ENCODE measurements at places on chromosomes 5 and 9.

DNA sequence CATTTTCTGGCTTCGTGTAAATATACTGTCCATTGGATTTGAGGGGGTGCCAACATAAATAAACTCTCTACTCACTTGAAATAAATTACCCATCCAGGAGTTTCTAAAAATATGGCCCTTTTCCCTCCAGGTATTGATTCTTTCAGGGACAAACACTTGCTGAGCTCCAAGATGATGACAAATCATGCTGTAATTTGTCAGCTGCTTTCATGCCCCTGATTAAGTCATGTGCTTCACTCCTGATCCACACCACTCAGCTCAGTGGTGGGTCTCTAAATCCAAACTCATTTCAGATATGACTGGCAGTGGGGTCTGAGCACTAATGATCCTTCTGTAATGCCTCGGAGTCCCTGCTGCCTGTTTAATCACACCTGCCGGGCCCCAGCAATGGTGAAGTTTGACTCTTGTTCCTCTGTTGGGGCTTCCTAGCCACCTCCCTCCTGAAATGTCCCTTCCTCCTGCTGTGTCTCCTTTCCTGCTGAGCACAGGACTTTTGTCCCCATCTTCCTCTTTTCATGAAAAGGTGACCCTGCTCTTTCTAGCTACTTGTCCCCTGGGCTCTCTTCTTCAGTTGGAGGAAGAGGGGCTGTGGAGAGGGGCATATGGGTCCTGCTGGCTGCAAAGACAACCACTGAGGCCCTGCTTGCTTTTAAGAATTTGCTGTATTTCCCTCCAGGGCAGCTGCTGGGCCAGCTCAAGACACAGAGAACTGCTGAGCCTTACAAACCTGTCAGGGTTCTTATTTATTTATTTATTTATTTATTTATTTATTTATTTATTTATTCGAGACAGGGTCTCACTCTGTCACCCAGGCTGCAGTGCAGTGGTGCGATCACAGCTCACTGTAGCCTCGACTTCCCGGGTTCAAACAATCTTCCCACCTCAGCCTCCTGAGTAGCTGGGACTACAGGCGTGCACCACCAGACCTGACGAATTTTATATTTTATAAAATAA, 200.0 kb downstream of the ATP10B start:
- no peak overlapping the region for H3K27ac ChIP-seq
- H3K36me3 ChIP-seq: no peaks in the 10 kb centered on the region

GRCh38 chr9:122797316-122798063, 2.4 kb upstream of the OR1K1 start:
- no peaks in the 10 kb centered on the region for H3K27me3 ChIP-seq
- DNase-seq: no peak
- H3K4me3 ChIP-seq: no peak overlapping the region
- H3K4me1 ChIP-seq: no peaks in the 10 kb centered on the region
- H3K27ac ChIP-seq: no peak overlapping the region

- no peaks in the 10 kb centered on the region for H3K36me3 ChIP-seq
- H3K4me3 ChIP-seq: no peak overlapping the region
- no peaks in the 10 kb centered on the region for H3K27me3 ChIP-seq
- no peak overlapping the region for H3K27ac ChIP-seq
- no peak for DNase-seq
These were observed 16.1 kb upstream of the ZNF462 start for GRCh38 chr9:106846857-106847256.

DNA sequence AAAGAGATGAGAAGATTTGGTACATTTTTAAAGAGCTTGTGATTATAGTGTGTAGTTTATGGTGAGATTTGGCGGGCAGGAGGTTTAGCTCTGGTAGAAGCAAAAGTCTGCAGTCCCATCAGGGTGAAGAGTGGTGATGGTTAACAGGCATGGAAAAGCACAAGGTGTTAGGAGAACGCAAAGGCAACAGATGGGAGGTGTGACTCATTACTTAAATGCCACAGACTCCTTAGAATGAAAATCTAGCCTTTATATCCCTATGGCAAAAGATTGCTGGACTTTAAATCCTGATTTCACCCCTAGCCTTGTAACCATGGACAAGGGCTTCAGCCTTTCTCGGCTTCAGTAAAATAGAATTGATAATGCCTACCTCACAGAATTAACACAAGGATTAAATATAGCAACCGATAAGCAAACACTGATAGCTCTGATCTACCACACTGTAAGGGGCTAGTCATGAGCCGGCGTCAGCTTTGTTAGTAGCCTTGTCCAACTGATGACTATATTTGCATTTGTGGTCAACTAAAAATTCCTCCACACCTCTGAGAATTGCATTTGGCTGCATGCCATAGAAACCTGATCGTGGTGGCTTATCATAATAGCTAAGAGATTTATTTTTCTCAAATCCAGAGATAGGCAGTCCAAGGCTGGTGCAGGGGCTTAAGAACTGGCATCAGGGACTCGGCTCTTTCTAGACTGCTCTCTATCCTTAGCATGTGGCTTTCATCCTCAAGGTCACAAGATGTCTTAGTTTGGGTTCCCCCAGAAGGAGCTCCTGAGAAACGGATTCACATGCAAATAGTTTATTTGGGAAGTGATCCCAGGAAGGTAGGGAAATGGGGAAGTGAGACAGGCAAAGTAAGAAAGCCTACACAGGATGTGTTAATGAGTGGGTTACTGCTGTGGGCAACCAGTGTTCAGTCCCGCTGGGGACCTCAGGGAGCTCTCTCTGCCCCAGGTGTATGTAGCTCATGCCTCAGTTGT, 19.6 kb downstream of the MFAP3 start:
- no peaks in the 10 kb centered on the region for H3K4me1 ChIP-seq
- DNase-seq: no peak
- no peak overlapping the region for H3K4me3 ChIP-seq
- H3K27ac ChIP-seq: no peak overlapping the region
- H3K36me3 ChIP-seq: peaks cover 2% of the 10 kb centered on the region
- H3K27me3 ChIP-seq: no peaks in the 10 kb centered on the region

DNA sequence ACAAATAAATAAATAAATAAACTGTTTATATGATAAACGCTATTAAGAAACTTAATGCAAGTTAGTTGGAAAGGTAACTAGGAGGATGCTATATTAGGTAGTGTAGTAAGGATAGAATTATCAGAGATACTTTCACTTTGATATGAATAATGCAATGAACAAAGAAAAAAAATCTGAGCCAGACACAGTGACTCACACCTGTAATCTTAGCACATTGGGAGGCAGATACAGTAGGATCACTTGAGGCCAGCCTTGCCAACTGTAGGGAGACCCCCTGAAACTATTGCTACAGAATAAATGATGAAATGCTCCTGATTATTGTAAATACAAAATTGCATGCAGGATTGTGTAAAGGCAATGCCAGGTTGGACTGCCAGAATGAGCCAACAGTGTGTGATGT, 109.2 kb downstream of the ANXA2R start:
- no peak for DNase-seq
- no peak overlapping the region for H3K4me3 ChIP-seq
- no peaks in the 10 kb centered on the region for H3K36me3 ChIP-seq
- no peak overlapping the region for H3K27ac ChIP-seq

GRCh38 chr5:170314541-170315095, 17.0 kb upstream of the LCP2 start:
- H3K36me3 ChIP-seq: no peaks in the 10 kb centered on the region
- no peak for DNase-seq
- no peak overlapping the region for H3K27ac ChIP-seq
- peaks cover 6% of the 10 kb centered on the region for H3K4me1 ChIP-seq

- H3K4me3 ChIP-seq: no peak overlapping the region
- H3K4me1 ChIP-seq: no peaks in the 10 kb centered on the region
- H3K27me3 ChIP-seq: no peaks in the 10 kb centered on the region
- H3K27ac ChIP-seq: no peak overlapping the region
- no peaks in the 10 kb centered on the region for H3K36me3 ChIP-seq
- no peak for DNase-seq
These were observed 1007.0 kb downstream of the NR2F1-AS1 start for GRCh38 chr5:92574023-92574422.
